ENCODE measurements at places on chromosomes 6 and 20.

GRCh38 chr6:3857468-3858456 lies 8.6 kb downstream of the FAM50B start:
- DNase-seq, result no peak

- no peak for DNase-seq
Measured at GRCh38 chr6:111653434-111653833, 47.8 kb upstream of the TRAF3IP2 start.

GRCh38 chr6:134849920-134850447 lies 99.9 kb downstream of the ALDH8A1 start:
- DNase-seq, result no peak

- no peak for DNase-seq
Measured at GRCh38 chr6:45988635-45989034, 27.0 kb downstream of the CLIC5 start.

DNA sequence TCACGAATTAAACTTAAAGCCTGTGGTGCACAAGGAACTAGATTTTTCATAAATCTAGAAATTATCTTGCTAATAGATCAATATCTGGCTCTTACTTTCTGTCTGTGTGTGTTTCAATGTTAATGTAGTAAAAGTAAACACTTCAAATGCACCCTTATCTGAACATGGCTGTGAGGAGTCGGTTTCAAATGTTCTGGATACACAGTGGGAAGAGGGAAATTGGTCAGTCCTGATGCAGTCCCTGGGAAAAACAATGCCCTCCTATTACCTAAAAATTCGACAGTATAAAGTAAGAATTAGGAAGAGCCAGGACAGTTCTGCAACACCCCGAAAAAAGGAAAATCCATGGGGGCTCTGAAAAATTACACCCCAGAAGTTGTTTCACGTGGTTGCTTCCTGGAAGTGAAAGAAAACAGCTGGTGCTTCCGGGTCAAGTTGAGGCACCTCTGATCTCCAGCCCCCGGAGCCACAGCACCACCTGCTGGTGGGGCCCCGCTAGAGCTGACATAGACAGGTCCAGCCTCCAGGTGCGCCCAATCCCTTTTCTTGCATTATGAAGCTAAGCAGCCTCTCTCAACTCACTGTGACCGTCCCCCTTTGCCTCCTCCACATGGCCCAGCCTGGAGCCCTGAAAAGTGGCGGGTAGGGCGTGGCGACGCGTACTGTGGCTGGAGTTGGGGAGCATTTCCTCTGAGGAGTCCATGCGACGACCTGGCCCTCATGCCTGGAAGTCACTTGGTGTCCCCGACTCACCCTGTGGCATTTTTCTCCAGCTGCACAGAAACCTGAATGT lies 8.3 kb downstream of the SEMG2 start:
- DNase-seq, result no peak

- DNase-seq, result peak; percentile 97
Measured at GRCh38 chr6:98834060-98835031, at the start of gene POU3F2. Gene POU3F2 (plus strand): TSS chr6:98834574. CDS start chr6:98834874, 300 bp downstream.

GRCh38 chr6:66838764-66839163 lies 1131.7 kb upstream of the EYS start:
- no peak for DNase-seq

GRCh38 chr20:37265152-37265551 lies 3.5 kb upstream of the GHRH start:
- DNase-seq, result no peak

- peak; percentile 65 for DNase-seq
Measured at GRCh38 chr6:128731249-128732165, 151.4 kb upstream of the LAMA2 start.

DNA sequence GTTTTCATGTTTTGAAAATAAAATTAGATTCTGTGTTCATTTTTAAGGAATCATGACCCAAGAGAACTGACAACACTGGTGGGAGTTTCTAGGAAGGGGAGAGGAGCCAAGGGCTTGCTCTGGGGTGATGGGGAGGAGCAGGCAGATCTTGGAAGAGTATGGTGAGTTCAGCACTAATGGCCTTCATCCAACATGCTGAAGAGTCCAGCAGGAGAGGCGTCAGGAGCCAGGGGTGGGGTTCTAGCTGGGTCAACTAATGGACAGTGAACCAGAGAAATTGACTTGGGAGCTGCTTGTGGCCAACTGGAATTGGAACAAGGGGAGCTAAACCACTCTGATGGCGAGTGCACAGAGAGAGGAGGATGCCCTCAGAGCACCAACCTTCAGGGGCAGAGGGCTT lies 107.1 kb downstream of the MRPL14 start:
- DNase-seq, result no peak

DNA sequence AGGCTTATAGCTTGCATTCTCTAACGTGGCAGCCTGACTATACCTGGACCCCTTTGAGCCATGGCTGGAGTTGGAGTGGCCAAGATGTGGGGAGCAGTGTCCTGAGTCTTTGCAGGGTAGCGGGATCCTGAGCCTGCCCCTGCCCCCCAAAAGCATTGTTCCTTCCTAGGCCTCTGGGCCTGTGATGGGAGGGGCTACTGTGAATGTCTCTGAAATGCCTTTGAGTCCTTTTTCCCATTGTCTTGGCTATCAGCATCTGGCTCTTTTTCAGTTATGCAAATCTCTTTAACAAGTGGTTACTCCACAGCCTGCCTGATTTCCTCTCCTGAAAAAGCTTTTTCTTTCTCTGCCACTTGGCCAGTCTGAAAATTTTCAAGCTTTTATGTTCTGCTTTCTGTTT lies 17.0 kb upstream of the PRL start:
- DNase-seq, result no peak

- no peak for DNase-seq
Measured at GRCh38 chr6:155013457-155013876, 18.4 kb downstream of the TIAM2 start.

DNA sequence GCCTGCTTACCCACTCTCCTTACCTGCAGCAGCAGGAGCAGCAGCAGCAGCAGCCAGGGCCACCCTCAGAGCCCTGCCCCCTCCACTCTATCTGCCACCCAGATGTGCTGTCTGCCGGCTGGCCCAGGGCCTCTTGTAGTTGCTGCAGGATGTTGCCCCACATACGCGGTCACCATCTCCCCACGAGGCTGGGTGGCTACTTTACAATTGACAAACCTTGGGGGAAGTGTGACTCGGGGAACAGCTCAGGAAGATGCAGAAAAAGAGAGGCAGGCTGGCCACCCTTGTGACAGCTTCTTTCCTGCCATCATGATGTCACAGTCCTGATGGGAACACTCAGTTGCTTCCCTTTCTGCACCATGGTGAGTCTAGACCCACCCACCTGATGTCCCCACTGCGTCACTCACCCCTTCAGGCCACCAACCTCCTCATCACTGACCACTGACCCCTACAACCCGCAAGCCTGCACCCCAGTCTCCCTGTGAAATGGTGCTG lies 14.5 kb downstream of the TREM1 start:
- no peak for DNase-seq

DNA sequence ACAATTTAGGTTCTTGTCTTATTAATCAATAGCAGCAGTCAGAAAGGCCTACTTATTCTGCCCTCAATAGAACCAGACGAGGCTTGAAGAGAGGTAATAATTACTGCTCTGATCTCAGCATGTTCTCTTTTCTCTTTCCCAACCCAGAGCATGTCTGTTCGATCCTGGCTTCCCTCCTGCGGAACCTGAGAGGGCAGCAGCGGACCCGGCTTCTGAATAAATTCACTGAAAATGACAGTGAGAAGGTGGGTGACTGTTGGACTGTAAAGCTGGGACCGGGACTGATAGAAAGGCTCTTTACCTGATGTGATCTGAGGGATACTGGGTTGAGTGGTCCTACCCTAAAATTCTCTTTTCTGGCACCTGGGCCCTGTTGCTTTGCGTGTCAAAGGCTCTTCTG lies 63.0 kb upstream of the VSTM2L start:
- DNase-seq, result no peak

DNA sequence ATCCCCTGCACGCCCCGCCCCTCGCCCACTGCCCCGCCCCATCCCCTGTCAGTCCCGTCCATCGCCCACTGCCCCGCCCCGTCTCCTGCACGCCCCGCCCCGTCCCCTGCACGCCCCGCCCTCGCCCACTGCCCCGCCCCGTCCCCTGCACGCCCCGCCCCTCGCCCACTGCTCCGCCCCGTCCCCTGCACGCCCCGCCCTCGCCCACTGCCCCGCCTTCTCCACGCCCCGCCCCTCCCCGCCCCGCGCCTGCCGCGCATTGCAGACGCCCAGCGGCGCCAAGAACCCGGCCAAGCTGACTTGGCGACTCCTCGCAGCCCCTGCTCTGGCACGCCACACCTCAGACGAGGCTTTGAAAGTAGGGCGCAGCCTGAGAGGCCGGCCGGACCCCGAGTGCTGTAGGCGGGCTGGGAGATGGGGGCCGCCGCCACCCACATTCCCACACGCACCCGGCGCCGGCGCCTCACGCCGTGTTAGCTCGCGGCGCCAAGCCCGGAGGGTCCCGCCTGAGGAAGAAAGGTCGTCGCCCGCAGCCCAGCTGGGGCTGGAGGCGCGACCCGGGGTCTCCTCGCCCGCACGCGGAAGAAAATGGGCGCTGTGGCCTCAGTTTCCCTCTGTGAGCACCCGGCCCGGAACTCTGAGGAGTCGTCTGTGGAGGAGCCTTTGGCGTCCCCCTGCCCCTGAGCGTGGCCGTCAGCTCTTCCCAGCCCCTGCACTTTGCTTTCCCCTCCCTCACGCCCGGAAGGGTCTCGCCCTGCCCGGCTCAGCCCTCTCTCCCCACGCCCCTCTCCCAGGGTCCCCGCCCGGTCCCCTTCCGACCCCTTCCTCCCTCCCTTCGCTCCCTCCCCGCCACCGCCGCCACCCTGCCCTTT lies at the start of gene RAD21L1:
RAD21L1 (plus strand) TSS at position 262 of the 872 bp plus-strand sequence. CDS start 2,410 bp downstream, outside the sequence.
- peak; percentile 43 for DNase-seq

GRCh38 chr20:47680804-47681529 lies 104.3 kb downstream of the SULF2 start:
- DNase-seq, result no peak

- DNase-seq, result no peak
Measured at GRCh38 chr6:129672341-129672682, 37.7 kb downstream of the ARHGAP18 start.

DNA sequence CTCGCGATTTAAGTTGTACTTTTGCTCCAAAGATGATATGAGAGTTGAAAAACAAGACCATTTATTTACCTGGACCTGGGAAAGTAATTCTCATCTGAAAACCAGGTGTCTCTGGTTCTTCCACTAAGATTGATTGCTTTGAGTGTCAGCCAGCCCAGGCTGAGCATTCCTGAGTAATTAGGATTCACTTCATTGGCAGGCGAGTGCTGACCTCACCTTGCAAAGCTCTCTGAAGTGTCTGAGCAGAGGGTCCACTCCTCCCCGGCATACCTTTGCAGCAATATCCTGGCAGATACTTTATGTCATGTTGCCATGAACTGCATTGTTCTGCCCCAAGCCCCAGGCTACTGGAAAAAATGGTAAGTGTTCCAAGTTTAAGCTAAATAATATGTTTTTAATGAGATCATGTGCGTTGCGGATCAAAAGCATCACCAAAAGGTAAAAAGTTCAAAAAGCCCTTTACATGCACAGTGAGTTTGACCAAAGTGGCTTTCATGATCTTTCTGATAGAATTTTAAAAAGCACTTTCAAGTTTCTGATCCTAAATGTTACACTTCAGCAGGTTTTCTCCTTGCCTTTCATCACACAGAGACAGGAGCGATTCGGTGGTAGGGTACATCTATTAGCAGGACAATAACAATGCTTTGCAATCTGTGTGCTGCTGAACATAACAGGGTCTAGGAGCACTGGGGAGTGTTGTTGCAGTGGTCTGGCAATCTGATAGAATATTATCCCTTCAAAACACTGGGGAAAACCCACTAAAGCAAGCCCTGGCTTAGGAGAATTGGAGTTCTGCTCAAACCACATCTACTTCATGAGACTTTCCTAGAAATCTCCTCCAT lies 127.8 kb upstream of the EEF1E1 start:
- no peak for DNase-seq

DNA sequence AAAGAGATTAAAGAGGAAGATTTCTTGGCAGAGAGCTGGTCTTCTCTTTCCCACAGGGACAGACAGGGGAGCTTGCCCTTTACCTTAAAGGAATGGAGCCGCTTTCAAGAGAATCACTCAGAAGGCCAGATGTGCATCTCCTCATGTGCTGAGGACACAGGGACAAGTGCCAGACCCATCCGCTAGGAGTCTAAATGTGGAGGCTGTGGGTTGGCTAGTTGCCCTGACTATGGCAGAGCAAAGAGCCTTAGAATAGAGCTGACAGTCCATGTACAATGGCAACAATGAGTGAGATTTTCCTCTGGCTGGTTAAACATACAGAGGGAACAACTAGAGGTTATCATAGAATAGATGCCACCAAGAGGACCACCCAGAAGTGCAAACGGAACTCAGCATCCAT lies 7.3 kb upstream of the DOK5 start:
- no peak for DNase-seq

DNA sequence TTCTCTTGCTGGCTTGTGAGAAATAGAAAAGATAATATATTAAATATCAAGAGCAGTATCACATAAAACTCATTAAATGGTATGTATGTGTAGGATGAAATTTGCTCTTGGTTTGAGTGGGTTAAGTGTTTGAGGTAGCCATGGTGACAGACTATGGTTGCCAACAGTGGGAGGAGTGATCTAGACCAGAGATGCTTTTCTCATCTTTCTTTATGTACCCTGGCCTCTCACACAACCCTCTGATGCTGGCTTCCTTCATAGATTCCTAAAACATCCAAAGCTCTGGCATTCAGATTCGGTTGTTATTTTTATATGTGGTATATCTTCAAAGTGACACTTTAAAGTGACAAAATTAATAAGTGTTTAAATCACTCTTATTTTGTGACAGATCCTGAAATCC lies 9.0 kb upstream of the MLIP start:
- no peak for DNase-seq

DNA sequence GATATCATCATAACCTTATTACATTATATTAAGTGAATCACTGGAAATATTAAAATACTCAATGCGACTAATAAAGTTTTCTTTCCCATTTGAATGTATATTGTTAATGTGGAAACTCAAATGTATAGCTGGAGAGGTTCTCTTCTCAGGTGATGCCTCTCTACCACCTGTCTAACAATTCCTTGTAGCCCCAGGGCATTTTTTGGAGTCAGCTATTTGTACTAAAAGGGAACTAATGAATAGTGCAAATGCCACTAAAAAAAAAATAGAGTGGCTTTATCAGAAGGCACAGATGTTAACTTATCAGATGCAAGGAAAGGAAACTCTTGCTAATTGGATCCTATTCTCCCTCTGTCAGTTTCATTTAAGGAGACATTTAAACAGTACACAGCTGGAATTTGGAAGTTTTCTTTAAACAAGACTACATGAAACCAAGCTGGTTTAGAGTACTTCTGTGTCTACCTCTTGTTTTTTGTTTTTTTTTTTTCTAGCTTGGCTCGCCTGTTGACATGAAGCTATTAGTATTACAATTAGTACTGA lies 897.0 kb upstream of the SLC35B3 start:
- no peak for DNase-seq

GRCh38 chr20:36967636-36968035 lies 16.1 kb upstream of the SAMHD1 start:
- no peak for DNase-seq
